Stimulated activated CD4-positive, alpha-beta T cell treated with anti-CD3 and anti-CD28 coated beads, Interleukin-1b, Interleukin-23, amount 100 ng/mL, for 1 hour (primary cell): ENCODE measurements at places on chromosomes 3 and 15.

- no peak for DNase-seq
These were observed 43.5 kb downstream of the ARRDC4 start for GRCh38 chr15:98003996-98004395.

GRCh38 chr15:51054535-51054934, 40.2 kb downstream of the TNFAIP8L3 start:
- DNase-seq: no peak

GRCh38 chr15:97030251-97030650, 699.8 kb downstream of the NR2F2 start:
- DNase-seq: no peak

DNA sequence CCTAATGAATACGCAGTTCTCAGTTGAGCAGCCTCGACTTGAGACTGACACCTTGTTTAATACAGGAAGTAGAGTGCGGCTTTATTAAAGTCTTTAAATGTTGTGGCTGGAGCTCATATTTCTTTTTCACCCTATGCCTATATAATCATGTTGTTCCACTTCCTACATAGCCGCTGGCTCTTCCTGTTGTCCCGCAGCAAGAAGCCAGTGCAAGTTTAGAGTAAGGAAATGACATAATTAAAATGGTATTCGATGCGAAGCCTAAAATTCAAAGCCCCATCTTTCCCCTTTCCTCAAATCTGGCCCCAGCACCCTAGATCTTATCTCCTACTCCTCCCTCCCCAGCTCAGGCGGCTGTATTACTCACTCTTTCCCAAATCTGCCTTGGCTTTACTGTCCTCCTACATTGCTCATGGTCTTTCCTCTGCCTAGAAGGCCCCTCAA, 7.5 kb upstream of the PHLDB2 start:
- no peak for DNase-seq

DNA sequence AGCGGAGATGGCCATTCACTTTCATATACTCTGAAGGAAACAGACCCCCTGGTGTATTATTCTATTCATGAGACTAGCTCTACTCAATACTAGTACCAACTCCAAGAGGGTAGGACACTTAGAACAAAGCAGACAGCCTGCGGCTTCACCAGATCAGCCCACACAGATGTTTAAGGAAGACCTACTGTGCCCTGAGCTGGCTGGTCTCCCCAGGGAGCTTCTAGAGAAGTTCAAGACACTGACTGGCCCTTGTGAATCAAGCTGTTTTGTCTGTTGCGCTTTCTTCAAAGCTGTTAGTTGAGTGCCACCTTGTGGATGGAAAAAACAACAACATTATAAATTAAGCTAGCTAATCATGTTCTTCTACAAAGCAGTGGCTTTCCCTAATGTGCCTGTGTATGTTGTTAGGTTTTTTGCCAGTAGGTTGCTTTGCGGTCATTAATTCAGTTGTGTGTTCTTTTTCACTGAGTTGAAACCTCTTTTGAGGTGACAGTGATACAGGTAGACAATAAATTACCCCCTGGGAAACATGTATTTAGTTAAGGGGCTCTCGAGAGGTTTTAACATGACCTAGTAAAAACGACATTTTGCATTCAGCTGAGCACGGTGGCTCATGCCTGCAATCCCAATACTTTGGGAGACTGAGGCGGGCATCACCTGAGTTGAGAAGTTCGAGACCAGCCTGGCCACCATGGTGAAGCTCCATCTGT, 64.2 kb upstream of the MYZAP start:
- DNase-seq: no peak

DNA sequence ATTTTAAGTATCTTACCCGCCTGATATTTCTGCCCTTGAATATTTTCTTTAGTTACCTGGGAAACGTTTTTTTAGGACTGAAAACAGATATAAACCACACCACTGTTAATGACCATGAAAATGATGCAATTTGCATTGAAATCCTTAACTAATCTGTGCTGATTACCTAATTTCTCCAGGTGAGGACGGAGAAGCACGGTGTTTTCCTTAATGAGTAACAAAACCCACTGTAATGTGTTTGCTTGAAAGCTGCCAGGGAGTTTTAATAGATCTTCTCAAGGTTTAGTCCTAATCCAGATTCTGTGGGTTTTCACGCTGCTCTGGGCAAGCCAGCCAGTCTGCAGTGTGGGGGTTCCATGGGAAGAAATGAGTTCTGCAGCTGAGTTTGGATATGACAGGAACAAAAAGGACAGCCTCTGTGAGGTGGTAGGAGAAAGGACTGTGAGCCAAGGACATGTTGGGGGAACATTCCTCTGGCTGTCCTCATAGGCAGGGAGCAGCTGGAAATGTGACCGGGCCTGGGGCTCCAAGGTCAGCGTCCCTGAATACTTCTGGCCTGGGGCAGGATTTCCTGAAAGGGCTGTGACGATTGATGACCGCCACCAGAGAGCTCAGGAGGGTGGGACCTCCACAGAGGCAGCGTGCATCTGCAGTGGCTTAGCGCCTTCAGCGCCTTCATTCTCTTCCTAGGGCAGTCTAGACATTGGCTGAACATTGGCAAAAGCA, 18.6 kb downstream of the THSD4 start:
- no peak for DNase-seq

DNA sequence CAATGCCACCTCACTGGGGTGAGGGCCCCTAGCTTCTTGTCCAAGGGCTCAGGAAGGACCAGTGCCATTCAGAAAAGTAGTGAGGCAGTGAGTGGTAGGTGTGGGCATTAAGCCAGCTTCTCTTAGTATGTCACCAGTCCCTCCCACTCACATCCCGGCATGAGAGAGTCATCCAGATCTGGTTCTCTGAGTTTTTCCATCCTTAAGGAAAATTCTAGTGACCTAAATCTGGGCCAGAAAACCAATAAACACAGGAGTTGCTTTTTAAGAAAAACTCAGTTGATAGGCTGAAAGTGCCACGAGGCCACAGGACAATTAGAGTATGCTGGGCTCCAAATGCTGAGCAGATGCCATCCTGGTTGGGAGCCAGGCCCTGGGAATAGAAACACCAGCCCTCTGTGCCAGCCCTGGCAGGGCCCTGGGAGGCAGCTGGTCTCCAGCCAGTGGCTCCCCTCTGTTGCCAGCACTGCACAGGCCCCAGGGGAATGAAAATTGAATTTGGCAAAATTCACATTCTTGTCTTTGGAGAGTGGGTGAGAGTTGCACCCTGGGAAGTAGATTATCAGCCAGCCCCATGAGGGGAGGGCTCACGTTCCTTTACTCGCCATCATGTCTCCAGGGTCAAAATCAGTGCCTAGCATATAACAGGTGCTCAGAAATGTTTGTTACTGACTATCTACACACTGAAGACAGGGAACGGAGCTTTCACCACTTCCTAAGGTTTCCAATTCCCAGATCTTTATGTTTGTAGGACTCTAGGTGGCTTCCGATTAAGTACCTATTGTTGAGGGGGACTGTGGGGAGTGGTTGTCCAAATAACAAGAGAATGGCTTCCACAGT, 52.8 kb downstream of the FAM43A start:
- DNase-seq: no peak

DNA sequence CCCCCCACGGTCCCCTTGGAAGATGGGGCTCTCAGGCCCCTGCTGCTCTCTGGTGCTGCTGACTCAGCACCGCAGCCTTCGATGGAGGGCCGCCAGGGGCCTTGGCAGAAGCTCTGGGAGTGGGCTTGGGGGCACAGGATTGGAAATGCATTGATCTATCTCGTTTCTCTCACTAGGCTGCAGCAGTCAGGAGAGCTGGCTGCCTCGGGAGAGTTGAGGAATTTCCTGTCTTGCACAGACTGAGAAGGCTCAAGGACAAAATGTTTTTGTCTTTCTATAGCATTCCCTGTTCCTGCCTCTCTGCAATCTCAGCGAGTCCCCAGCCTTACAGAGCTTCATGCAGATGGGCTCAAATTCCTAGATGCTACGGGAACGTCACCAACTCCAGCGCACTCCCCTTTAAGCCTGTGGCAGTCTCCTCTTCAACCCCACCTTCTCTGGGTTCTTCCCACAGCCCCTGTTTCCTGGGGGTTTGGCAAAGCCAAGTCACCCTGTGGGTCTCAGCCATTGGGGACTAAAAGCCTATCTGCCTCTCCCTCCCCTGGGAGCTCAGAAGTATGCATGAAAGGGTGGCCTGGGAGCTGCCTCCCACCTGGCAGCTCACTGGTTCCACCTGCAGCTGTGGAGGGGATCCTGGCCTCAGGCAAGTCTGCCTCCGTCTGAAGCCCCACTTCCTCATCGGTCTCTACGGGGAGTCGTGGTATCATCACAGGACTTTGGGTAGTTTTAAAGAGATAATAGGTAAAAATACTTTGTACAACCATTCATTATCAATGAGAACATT, 127.4 kb upstream of the HACD2 start:
- DNase-seq: no peak

DNA sequence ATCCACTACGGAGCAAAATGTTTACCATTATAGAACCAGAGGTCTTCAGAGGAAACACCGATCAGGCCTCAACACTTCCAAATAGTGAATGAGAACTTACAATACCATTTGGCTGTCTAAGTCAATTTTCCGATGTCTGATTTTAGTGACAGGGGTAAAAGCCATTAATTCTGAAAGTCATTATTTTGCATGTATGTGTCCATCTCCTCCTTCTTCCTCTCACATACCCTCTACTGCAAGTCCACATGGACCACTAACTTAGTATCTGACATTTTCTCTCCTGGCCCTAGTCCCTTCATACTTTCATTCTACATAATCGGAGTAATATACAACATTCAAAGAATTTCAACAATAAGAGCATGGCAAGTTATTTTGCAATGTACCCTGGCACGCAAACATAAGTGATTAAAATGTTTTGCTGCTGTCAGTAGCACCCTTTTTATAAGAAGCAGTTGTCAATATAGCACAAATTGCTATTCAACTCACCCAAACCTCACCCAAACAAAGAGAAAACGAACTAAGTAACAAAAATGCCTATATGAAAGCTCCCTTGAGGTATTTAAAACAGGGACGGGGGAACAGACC, 1.9 kb downstream of the TOP2B start:
- DNase-seq: no peak

- DNase-seq: no peak
These were observed 355.8 kb downstream of the MCTP2 start for GRCh38 chr15:94587113-94587512.

DNA sequence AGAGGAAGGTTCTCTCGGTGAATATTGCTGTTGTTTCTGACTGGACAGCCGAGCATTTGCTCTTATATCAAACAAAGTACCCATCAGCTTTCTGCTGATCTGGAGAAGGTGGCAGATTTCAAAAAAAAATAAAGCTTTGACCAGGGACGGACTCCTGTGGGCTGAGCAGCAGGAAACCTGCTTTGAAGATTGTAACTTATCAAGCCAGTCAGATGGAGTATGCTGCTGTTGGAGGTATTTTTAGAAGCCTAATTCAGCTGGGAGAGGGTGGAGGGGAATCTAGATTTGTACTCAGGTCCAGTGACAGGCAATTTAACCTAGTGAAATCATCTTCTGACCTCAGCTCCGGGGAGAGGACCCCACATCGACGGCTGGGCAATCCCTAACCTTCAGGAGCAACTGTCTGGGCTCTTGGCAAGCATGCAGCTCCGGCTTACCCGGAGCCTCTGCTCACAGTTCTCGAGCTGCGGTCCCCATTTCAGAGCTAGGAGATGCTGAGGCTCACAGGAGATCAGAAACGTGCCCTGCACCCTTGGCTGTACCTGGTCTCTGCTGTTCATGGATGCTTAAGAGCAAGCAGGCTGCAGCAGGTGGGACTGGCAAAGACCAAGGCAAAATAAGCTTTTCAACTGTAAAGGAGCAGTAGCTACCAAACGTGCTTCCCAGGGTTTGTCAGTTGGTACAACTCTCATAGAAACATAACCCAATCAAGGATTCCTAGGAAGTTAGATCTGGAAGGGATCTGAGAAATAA, 89.3 kb upstream of the ST8SIA2 start:
- DNase-seq: no peak

- no peak for DNase-seq
These were observed 19.2 kb downstream of the CLDN11 start for GRCh38 chr3:170437696-170438407.

- no peak for DNase-seq
These were observed 181.0 kb downstream of the ATG7 start for GRCh38 chr3:11452885-11453847.

- no peak for DNase-seq
These were observed 49.5 kb downstream of the DZIP1L start for GRCh38 chr3:138065949-138066348.

GRCh38 chr15:94205366-94205765, 26.0 kb upstream of the MCTP2 start:
- DNase-seq: no peak

GRCh38 chr3:80263260-80263659, 495.5 kb upstream of the ROBO1 start:
- DNase-seq: no peak

- DNase-seq: no peak
These were observed 55.7 kb downstream of the LDHAL6B start for GRCh38 chr15:59262316-59262715.

- DNase-seq: no peak
These were observed 155.6 kb downstream of the NECTIN3 start for GRCh38 chr3:111227216-111227615.

DNA sequence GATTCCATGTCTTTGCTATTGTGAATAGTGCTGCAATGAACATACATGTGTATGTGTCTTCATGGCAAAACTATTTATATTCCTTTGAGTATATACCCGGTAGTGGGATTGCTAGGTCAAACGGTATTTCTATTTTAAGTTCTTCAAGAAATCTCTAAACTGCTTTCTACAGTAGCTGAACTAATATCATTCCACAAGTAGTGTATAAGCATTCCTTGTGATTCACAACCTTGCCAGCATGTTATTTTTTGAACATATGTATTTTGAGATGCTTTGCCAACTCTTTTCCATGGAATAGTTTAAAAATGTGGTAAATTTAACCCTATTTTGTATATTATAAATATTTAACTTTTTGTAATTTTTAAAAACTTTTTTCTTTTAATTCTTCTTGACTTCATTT, 592.7 kb upstream of the NAALADL2 start:
- DNase-seq: no peak

DNA sequence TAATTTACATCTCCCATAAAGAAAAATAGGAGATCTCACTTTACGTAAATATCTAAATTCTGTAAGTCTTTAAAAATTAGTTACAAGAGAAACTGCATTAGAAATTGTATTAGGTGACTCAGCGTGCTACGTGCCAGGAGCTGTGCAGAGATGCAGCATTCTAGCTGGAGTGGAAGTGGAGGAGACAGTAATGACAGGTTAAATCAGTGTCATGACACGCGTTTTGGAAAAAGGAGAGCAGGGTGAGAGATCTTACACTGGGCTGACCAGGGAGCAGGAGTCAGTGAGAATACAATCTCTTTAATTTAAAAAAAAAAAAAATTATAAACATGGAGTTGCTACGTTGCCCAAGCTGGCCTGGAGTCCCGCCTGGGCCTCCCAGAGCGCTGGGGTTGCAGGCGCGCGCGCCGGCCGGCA, 635 bp downstream of the TUBGCP5 start:
- no peak for DNase-seq

DNA sequence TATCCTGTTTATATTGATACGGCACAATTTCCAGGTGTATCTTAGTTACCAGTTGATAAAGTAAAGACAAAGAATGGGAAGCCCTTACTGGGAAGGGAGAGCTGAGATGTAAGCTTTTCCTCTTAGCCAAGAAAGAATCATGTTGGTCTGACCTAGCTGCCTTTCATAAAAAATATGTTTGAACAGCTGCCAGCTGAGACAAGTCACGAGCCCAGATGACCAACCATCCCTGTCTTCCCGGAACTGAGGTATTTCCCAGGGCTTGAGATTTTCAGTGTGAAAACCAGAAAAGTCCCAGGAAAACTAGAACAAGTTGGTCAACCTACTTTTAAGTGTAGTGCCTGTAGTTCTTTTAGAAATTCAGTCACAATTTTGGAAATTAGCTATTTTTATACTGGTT, 3.6 kb upstream of the MYH15 start:
- no peak for DNase-seq
